ENCODE measurements at places on chromosomes 7 and 10.

- DNase-seq = no peak
These were observed 29.6 kb upstream of the EN2 start for GRCh38 chr7:155428171-155428834.

GRCh38 chr7:98165827-98166667, 45.2 kb upstream of the BHLHA15 start:
- no peak for DNase-seq

DNA sequence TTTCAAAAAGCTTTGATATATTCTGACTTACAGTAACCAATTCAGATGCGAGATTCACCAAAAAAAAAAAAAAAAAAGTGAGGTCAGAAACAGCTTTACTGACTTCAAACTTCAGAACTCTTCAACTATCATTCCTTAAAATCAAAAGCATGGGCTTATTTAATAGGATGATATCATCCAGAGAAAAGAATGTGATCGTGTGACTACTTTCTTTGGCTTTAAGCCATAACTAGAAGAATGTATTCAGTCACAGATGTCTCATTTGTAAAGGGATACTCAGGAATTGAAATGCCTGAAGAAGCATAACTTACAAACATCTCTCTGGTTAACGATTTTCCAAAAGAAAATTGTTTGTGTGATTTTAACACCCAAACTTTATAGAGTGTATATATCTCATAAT, 11.5 kb downstream of the TPK1 start:
- no peak for DNase-seq

DNA sequence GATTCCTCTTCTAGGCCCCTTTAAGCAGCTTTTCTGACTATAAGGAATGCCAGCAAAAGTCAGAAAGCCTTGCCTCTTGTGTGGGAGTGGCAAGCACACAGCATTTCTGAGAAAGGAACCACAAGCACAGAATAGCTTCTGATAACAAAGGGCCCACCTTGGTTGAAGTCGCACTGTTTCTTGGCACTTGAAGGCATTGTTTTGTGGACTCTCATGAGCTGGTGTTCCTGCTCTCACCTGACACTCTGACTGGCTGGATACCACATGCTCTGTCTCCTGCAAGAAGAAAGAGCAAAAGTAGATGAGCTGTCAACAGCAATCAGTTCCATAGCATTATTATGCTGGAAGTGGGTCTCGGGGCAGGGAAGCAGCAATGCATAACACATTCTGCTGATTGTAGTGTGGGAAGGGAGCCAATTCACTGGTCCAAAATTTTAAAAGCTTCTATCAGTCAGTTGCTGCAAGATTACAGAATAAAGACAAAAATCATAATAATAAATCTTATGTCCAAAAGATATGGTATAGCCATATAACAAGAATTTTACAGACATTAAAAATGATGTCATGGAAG, 38.4 kb downstream of the FAM13C start:
- DNase-seq = no peak

- no peak for DNase-seq
These were observed 925 bp downstream of the H2AZ2 start for GRCh38 chr7:44846816-44847508.

DNA sequence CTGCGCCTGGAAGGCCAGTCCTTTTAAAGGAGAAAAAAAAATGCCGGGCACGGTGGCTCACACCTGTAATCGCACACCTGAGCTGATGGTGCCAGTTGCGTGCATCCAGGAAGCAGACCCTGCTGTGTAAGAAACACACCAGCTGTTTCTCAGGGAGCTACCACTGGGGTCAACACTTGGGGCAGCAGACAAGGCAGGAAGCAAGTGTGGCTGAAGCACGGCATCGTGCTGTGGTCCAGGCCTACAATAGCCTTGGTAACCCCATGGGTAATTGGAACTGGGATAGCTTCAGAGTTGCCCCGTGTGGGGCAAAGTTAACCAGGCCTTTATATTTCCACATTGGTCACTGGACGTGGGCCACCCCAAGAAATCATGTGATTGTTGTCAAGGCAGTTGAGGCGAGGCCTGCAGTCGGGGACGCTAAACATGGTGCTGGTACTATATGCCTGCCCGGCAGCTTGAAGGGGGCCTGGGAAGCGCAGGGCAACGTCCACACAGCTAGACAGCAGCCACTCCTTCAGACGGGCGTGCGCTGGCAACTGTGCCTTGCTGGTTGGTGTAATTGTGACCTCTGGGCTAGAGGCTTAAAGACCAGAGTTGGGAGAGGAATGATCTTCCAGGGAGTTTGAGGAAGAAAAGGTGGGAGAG, 2.5 kb upstream of the TACR2 start:
- DNase-seq = no peak

DNA sequence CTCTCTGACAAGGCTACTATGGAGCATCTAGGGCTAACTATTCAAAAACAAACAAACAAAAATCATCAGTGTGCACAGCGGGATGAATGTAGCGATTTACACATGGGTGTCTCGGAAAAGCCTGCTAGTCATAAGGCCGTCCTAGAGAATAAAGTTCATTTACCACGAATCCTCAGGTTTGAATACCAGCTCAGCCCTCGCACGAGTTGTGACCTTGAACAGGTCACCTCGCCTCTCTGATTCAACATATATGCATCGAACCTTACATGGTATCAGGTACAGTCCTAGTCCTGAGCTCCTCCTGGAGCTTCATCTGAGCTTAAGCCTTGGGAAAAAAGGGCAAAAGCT, 572 bp downstream of the ATP5MF start:
- DNase-seq = no peak

GRCh38 chr10:122265896-122266295, 5.2 kb upstream of the BTBD16 start:
- DNase-seq = no peak

- DNase-seq = no peak
These were observed 495 bp downstream of the EIF3B start for GRCh38 chr7:2354939-2355704.

- DNase-seq = no peak
These were observed 276.5 kb downstream of the HDAC9 start for GRCh38 chr7:18771834-18772566.

DNA sequence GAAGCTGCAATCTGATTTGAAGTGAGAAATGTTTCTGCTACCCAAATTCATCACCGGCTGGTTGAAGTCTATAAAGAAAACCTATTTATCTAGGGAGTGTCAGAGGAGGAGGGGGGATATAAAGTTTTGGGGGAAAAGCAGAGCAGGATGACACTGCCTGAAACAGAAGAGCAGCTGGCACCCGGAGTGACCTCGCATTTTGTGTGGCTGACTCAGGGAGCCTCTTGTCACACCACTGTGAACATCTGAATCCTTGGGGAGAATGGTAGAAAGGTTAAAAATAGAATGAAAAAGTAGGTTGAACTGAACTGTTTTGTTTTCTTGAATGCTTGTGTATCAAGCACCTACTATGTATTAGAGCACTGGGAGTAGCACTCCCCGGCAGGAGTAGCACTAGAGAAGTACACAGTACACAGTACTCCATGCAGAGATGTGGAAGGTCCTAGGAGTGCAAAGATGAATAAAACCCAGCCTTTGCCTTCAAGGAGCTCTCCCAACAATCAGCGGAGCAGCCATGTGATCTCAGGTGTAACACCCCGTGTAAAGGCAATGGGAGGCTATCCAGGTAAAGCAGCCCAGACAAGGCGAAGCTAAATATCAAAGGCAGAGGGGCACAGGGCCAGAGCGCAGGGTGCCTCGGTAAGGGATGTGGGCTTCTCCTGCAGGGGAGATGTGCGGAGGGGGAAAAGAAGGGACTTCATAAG, 13.5 kb downstream of the CRTAC1 start:
- DNase-seq = no peak

GRCh38 chr7:64687249-64687648, 21.3 kb downstream of the ZNF107 start:
- no peak for DNase-seq

- DNase-seq = no peak
These were observed 32.0 kb upstream of the MYO3A start for GRCh38 chr10:25902002-25902401.

DNA sequence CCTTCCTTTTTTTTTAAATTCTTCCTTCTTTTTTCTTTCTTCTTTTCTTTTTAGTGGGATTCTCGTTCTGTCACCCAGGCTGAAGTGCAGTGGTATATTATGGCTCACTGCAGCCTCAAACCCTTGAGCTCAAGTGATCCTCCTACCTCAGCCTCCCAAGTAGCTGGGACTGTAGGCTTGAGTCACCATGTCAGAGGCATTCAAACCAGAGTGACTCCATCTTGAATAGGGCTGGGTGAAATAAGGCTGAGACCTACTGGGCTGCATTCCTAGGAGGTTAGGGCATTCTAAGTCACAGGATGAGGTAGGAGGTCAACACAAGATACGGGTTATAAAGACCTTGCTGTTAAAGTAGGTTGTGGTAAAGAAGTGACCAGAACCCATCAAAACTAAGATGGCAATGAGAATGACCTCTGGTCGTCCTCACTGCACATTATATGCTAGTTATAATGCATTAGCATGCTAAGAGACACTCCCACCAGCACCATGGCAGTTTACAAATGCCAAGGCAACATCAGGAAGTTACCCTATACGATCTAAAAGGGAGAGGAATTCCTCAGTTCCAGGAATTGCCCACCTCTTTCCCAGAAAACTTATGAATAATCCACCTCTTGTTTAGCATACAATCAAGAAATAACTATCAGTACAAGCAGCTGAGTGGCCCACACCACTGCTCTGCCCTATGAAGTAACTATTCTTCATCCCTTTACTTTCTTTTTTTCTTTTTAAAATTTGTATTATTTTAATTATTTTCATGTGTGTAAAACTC, 99.0 kb upstream of the ITGB1 start:
- no peak for DNase-seq

GRCh38 chr7:1078985-1079384, 8.9 kb upstream of the GPER1 start:
- DNase-seq = no peak

GRCh38 chr10:69818676-69819239, 17.1 kb downstream of the COL13A1 start:
- DNase-seq = no peak

DNA sequence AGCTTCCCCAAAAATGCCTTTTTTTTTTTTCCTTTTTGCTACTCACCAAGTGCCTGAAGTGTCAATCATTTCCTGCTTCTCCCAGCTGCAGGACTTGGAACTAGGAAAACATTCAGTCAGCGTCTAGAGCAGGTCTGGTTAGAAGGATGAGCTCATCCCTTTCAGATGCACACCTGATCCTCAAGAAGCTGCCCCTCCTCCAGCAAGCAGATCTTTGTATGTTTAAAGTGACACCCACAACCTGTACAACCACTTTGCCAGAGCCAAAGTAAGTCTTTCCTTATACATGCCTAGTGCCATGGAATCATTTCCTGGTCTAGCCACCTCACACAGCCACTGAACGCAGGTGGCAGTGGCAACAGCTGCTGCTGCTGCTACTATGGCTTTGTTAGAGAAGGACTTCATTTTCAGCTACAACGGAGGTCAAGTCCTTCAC, 10.4 kb upstream of the USP54 start:
- no peak for DNase-seq

GRCh38 chr10:97714401-97715258, 1.1 kb downstream of the MARVELD1 start:
- DNase-seq = no peak

DNA sequence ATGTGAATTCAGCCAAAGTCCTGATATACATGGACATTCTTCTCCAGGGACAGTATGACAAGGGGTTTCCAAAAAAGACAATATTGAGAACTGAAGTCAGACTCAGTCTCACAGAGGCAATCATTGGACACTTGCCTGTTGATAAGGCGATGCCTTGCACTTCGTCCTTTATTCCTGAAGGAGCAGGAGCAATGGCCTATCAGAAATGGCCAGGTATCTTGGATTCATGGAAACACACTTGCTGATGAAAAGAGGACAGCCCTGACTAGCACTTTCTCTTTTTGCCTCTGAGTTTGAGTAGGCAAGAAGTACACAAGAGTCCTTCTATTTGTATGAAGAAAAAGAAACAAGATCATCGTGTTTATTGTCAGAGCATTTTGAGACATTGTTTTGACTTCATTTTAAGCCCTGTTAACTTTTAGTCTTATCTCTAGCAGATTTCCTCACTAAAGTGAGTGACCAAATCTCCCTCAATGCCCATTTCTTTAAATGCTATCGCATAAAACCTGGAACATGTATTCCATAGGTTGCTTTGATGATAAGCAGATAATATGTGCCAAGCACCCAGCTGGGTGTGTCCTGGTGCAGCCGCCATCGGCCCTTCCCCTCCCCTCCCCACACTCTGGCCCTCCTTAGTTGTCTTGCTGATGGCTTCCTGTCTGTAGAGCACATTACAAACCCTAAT, 26.6 kb downstream of the ST8SIA6 start:
- no peak for DNase-seq

DNA sequence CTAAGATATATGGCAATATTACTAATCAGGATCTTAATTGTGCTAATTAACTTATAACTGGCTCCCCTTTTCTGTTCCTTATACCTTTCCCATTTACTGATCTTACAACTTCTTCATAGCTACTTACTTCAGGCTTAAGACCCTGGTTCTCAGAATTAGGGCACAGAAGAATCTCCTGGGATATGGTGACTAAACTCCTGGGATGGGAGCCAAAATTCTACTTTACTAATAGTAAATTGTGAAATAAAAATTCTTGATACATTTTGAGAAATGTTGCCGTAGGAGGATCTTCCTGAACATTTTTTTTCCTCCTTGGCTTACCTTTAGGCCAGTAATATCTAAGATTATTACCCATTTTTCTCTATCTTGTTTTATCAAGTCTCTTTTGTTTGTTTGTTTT, 309.5 kb downstream of the ATRNL1 start:
- no peak for DNase-seq

GRCh38 chr10:69541463-69541862, 31.8 kb downstream of the NEUROG3 start:
- DNase-seq = no peak

DNA sequence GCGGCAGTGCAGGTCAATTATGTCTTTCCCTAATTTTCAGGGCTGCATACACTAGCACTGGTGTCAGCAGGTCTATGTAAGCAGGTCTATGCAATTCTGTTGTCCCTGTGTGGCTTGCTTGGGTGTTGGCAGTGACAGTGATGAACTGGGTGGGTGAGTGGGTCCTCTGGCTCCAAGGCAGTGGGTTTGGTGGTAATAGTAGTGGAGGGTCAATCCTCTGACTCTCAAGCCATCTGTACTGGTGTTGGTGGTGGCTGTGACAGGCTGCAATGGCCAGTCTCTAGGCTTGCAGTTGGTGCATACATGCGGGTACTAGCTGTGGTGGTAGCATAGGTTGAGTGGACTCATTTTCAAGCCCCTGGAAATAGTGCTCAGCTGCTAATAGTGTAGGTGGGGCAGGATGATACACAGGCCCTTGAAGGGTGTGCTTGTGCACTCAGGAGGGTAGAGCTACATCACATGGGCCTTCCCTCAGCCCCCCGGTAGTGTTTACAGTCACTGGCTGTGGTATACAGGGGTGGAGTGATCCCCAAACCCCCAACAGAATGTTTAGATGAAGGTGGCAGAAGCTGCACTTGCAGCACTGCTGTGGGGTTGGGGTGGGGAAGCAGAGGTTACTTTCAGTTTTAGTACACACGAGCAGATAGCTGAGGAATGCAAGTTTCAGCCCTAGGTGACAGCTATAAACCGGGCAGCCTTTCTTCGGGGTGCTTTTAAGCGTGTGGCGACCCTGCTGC, 331.3 kb downstream of the PCDH15 start:
- DNase-seq = no peak

GRCh38 chr10:44183667-44184632, 200.9 kb downstream of the CXCL12 start:
- DNase-seq = no peak

Measured in KG1 (cell line).